ENCODE measurements at places on chromosomes 11 and 22.

DNA sequence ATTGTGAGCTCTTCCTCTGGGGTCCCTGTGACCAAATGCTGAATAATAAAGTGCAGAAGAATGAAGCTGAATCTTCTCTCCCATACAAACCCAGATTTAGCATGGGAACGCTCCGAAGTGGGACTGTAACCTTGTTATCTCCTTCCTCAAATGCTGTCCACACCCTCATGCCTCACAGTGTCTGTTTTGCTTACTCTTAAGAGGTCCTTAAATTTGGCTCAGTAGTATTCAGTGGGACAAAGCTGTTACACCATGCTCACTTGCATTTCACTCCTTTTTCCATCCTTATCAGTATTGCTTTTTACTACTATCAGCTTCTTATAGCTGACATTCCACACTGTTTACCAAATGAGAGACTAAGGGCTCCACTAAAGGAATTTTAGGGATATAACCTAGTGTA, 13.8 kb upstream of the AMOTL1 start:
- DNase-seq, result no peak

DNA sequence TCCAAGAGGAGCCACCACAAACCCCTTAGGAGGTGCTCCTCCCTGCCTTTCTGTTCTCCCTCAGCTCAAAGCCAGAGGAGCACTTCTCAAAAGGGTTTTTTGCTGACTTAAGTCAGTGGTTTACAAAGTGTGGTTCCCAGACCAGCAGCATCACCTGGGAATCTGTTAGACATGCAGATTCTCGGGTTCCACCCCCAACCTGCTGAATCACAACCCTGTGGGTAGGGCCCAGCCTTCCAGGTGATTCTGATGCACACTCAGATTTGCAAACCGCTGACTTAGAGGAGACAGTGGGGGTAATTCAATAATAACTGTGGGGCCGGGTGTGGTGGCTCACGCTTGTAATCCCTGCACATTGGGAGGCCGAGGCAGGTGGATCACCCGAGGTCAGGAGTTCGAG, 22.8 kb downstream of the CREB3L1 start:
- no peak for DNase-seq

- no peak for DNase-seq
Observed at GRCh38 chr11:31651208-31651607, 141.6 kb downstream of the ELP4 start.

DNA sequence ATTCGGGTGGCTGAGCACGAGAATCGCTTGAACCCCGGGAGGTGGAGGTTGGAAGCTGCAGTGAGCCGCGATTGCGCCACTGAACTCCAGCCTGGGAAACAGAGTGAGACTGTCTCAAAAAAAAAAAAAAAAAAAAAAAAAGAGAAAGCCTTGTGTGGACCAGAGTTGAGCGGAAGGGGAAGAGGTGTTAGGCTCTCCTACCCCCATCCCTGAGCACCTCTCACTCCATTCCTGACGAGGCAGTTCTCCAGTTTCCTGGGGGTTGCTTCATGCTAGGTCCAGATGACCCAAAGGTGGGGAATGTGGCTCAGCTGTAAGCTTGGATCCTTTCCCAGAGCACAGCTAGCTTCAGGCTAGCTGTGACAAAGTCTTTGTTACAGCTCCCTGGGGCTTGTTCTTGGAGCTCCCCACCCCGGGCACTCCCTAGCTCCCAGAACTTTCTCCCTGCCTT, 8.8 kb upstream of the DNAL4 start:
- DNase-seq, result no peak

GRCh38 chr11:130369713-130370112, 55.0 kb upstream of the ZBTB44 start:
- DNase-seq, result no peak

GRCh38 chr11:71080239-71081097, 171.9 kb downstream of the SHANK2 start:
- no peak for DNase-seq

GRCh38 chr11:66195867-66196266, 72.6 kb upstream of the RAB1B start:
- DNase-seq, result no peak

DNA sequence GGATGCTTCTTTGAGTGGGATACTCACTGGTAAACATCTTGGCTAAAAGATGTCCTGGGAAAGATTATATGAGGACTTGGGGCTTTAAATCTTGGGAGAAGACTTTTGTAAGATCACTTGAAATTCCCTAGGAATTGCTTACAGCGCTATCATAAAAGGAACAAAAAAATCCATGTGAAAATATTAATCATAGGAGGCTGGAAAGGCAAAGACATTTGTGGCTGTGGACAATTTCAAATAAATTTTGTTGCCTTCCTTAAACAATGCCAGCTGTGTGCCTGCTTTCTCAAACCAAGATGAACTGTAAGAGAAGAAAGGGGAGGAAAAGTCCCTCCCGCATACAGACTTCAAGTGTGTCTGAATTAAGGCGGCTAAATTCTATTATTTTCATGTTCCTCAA, 75.6 kb downstream of the SNX19 start:
- no peak for DNase-seq
